ENCODE measurements at places on chromosomes 5 and 9. TPM values are rescaled to one million over a fixed set of nuclear protein-coding genes. Genes with fewer than 3 reads are reported as not detected.

Gene ASS1
- 4.8 TPM for total RNA-seq

Gene VCAN
- 0.05 TPM for total RNA-seq

Gene ORM2
- not detected for total RNA-seq

Gene TXNDC8
- not detected for total RNA-seq

Gene WDR38
- total RNA-seq = not detected

Gene MED27
- total RNA-seq = 18.6 TPM

Gene CCDC69
- 63.3 TPM for total RNA-seq

Gene BNC2
- not detected for total RNA-seq

Gene WNT8A
- not detected for total RNA-seq

Gene RNF183
- total RNA-seq = not detected

Gene KCNV2
- not detected for total RNA-seq

Gene DYNC2I2
- total RNA-seq = 46.0 TPM

Gene C5orf58
- not detected for total RNA-seq

Gene BASP1
- 0.22 TPM for total RNA-seq

Measured in activated naive CD4-positive, alpha-beta T cell treated with anti-CD3 and anti-CD28 coated beads, Interleukin-2, amount 10 ng/mL, durations not matched to agents 5 hours and 36 hours (primary cell).